Activated CD4-positive, alpha-beta memory T cell treated with anti-CD3 and anti-CD28 coated beads for 36 hours (primary cell): ENCODE measurements at places on chromosomes 4 and X.

GRCh38 chr4:144399927-144400326, 246.0 kb upstream of the HHIP start:
- DNase-seq: no peak

- DNase-seq: no peak
These were observed 263.0 kb upstream of the ZFP42 start for GRCh38 chr4:187732524-187732923.

DNA sequence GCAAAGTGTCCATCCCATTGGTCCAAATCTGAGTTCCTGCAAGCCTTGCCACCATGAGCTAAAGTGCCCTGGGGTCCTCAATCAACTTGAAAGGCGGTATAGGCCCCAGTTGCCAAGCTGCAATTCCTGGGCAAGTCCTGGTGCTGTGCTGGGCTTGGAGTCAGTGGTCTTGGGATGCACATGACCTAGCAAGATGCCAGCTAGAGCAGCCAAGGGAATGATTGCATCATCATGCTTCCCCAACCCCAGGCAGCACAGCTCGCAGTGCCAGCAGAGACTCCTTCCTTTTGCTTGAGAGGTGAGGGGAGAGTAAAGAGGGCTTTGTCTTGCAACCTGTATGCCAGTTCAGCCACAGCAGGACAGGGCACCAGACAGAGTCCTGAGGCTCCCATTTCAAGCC, 50.5 kb downstream of the KCNIP4 start:
- no peak for DNase-seq

DNA sequence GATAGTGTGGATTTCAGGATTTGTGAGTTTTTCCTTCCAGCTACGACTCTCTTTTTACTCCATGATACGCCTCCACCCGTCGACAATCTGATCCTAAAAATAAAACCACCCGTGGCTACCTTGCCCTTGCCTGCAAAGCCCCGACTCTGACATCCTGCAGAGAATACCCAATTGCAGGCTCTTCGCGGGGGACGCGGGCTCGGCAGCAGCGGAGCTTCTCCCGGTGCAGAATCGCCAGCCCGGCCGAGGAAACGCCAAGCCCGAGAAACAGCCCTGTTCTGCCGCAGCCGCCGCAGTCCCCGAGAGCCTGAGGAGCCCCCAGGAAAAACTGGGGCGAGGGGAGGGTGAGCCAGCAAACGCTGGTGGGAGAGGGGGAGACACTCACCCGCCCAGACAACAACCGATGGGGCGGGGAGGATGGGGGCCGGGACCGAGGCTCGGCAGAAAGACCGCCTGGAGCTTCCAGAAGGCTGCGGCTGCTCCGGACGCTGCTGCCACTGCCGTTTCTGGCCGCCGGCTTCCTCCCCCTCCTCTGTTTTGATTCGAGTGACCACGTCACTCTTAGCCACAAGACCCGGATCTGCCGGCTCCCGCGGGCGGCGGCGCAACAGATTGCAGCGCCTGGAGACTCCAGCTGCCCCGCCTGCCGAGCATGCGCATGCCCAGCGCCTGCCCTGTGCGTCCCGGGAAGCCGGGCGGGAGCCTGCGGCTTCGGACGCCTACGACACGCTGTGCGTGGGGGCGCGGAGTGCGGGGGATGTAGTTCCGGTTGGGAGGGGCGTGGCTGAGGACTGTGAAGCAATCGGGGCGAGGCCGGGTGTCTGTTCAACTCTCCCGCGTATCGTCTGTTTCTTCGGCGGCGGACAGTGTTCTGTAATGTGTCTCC, at the start of gene SMIM14:
Gene SMIM14, minus strand, starts transcription at position 512 of the 886 bp plus-strand sequence. CDS start 33,720 bp downstream, outside the sequence.
- DNase-seq: peak; percentile 96

DNA sequence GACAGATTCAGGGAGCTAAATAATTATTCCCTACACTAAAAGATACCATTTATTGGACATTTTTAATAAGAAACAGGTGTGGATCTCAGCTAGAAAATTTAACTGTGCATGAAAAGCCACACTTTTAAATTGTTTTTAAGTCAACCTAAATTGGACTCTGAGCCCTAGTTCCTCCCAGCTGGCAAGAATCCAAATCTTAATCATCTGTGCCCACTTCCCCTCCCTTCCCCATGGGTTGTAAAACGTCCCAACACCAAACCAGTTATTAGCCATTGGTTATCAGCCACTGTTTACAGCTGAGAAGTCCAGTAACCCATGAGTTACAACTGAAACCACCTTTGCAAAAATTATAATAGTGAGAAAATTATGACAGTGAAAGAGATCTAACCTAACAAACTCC, 125.6 kb upstream of the S100G start:
- DNase-seq: no peak

DNA sequence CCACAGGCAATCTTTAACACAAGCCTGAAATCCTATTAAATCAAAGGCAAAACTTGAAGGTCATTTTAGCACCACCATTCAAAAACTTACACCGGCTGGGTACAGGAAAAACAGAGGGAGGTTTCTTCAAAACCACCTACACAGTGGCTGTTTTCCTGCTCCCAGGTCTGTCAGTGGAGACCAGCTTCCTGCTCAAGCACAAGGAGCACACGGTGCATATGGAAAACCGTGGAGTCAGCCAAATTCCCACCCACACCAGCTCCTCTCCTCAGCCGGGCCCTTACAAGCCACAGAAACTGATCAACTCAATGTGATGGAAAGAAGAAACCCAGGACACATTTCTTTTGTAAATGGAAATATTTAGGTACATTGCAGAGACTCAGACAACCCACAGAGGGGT, 14.3 kb upstream of the FAM241A start:
- no peak for DNase-seq

- no peak for DNase-seq
These were observed 45.0 kb upstream of the MAML3 start for GRCh38 chr4:140198942-140199341.

DNA sequence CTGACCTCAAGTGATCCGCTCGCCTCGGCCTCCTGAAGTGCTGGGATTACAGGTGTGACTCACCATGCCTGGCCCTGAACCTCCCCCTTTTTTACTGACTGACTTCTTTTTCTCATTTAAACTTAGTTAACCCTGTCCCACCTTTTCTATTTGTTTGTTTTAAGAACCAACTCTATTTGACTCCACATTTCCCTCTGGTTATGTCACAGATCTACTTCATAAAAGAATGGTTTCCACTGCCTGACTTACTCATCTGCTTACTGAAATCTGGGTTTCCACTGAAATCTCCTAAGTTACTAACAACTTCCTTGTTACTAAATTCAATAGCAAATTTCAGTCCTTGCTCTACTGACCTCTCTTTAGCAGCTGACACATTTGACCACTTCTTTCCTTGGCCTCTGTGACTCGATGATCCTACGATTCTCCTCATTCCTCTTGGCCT, 28.0 kb upstream of the NSUN7 start:
- DNase-seq: peak; percentile 47

- no peak for DNase-seq
These were observed 121.0 kb upstream of the MYOZ2 start for GRCh38 chr4:119014658-119015057.

GRCh38 chr4:26124753-26125321, 196.0 kb upstream of the RBPJ start:
- DNase-seq: no peak

DNA sequence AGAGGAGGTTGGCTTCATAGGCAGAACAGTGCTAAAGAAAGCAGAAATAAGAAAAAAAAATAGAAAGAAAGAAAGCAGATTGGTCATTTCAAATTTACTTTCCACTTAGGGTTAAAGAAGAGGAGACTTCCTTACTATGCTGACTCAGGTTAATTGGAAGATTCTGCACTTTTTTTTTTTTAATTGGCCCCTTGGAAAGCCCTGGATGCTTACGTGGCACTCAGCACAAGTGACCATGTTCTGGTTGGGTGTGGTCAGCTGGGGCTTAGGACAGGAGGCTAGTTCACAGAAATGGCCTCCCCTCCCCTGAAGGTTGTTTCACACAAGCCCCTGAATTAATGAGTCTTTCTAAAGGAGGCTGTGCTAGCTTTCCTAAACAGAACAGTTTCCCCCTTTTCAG, 14.5 kb downstream of the MAGEA9B start:
- no peak for DNase-seq
